Cardiac septum (tissue), 1 donor: ENCODE measurements at places on chromosomes 6 and 20. TPM values are rescaled to one million over a fixed set of nuclear protein-coding genes. Genes with fewer than 3 reads are reported as not detected.

Gene SLC22A1
- not detected for total RNA-seq

Gene DLK2
- 2.9 TPM for total RNA-seq

DNA sequence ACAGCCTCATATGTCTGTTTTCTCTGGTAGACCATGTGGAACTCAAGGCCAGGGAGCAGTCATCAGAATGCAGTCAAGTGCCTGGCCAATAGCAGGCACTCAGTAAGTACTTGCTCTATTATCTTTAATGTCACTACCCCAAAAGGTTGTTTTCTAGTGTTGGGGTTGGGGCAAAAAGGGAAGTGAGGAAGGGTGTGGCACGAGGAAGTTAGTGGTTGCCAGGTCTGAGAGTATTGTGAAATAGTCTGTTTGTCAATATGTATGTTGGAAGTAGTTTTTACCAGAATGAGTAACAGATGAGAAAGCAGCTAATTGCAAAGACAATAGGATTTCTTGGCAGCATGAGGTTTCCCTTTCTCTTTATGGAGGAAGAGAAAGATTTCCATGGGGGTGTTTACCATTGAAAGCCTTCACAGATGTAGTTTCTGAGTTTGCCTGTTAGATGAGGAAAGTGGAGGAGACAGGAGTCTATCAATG is 59.5 kb upstream of the ARMH2 start:
- DNase-seq, result no peak

DNA sequence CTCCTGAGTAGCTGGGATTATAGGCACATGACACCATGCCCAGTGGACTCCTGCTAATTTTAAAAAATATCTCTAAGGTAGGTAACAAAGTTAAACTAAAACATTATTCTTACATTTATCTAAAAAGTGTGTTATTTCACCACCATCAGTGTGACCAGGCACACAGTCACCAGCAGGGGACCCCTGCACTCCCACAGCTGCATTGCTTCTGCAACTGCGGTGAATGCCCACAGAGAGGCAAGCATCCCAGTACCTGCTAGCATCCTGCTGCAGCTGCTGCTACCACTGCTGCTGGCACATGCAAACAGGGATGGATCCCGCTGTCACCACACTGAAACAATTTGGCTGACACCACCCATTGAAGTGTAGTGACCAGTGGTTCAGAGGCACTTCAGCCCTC is 21.9 kb upstream of the EPB41L2 start:
- no peak for DNase-seq

- DNase-seq, result no peak
Observed at GRCh38 chr6:118569498-118569897, 21.4 kb downstream of the PLN start.

DNA sequence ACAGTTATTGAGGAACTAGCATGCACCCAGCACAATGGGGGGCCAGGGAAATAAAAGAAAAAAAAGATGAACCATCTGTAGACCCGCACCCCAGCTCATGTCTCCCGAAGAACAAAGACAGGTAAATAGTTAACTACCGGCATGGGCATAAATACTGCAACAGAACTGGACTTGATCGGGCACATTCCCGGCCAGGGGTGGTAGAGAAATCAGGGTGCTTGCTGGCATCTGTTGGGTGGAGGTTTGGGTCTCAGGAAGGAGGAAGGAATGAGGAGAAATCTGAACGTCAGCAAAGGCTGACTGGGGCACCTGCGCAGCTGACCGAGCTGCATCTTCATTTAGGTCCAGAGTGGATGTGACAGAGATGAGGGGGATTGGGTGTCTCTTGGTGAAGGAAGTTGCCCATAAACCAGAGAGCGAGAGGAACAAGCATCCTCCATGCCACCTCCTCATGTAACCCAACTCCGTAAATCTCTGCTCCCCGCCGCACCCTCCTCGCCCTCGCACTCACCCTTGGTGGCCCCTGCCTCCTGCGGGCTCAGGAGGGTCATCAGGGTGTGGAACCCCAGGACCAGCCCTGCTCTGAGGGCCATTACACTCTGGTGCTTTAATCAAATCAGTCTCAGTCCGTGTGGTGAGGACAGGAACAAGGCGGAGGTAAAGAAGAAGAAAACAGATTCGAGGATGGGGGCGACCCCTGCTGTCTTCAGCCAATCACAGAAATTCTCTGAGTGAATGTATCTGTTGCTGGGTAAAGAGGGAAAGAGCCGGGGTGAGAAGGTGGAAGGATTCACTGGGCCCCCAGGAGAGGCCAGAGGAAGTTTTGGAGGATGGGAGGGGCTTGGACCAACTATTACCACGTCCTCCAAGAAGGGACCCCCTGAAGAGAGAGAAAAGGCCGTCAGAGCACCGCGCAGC is at the start of gene HLA-DOA:
HLA-DOA (minus strand) TSS at position 648 of the 918 bp plus-strand sequence.
- DNase-seq, result no peak

GRCh38 chr20:46332373-46333160 is 24.3 kb upstream of the CDH22 start:
- DNase-seq, result no peak

- no peak for DNase-seq
Observed at GRCh38 chr20:39800111-39800510, 838.0 kb downstream of the DHX35 start.

GRCh38 chr20:50689864-50690649 is 1.3 kb downstream of the RIPOR3 start:
- no peak for DNase-seq

- DNase-seq, result no peak
Observed at GRCh38 chr6:170296423-170296745, 5.5 kb upstream of the DLL1 start.

DNA sequence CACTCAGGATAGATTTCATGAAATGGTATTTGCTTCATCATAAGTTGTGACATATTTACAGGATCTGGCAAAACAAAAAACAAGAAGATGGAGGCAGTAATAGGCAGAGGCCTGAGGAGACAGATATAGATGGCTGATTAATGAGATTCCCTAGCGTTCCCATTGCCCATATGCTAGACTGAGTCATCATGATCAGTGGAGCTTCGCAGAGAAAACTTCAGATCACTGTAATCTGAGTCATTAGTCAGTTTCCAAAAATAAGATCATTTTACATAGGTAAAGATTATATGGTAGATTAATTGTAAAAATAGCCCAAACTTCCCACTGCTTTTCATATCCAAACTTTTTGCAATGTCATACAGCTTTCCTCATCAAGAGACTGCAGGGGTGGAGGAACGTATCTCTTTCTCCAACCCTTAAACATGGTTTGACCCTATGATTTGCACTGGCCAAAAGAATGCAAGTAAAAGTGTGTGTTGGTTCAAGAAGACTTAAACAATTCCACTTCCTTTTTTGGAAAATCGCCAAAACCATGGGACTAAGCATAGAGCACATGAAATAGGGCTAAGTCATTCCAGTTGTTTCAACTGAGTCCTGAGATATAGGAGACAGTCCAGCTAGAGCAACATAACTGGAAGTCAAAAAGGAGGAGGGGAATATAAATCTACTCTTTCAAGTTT is 626.0 kb downstream of the RNF144B start:
- no peak for DNase-seq

GRCh38 chr6:134002821-134003220 is 49.6 kb downstream of the SLC2A12 start:
- no peak for DNase-seq

GRCh38 chr6:45430590-45431202 is 53.0 kb upstream of the SUPT3H start:
- no peak for DNase-seq
